ENCODE measurements at places on chromosomes 16 and 17.

GRCh38 chr17:509316-509715, 156.7 kb upstream of the RPH3AL start:
- no peak for DNase-seq

GRCh38 chr17:28773736-28774135, 29.9 kb downstream of the TRAF4 start:
- DNase-seq, result no peak

DNA sequence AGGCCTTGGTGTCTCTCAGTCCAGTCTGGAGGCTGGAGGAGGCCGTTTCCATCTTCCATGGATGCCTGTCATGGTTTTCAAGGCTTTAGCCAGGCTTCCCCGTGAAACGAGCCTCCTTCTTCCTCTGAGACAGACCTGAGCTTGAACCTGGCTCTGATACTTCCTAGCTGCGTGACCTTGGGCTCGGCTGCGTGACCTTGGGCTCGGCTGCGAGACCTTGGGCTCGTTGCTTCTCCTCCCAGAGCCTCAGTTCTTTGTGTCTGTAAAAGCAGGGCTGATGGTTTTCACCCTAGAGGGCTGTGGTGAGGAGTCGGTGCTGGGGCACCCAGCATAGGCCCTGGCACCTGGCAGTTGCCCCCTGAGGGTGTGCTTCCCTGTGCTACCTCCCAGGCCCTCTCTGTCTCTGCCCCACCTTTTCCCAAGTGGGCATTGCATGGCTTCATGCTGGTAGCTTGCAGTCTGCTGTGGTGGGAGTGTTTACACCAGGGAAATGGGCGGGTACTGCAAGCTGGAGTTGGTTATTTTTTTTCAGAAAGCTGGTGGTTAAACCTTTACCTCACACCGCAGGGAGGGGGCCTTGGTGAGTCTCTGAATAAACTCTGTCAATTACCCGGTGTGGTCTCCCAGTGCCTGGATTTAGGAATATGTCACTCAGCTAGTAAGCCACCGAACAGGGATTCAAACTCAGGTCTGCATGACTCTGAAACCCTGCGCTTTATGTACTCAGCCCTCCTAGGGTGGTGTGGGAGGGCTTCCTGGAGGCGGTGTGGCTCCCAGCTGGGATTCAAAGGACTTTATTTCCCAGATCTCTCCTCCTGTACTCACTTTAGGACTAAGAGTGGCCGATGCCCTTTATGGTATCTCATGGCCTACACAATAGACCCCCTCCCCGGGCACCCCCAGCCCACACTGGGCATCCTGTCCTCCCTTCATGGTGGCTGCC, 129.0 kb upstream of the CIBAR2 start:
- no peak for DNase-seq

DNA sequence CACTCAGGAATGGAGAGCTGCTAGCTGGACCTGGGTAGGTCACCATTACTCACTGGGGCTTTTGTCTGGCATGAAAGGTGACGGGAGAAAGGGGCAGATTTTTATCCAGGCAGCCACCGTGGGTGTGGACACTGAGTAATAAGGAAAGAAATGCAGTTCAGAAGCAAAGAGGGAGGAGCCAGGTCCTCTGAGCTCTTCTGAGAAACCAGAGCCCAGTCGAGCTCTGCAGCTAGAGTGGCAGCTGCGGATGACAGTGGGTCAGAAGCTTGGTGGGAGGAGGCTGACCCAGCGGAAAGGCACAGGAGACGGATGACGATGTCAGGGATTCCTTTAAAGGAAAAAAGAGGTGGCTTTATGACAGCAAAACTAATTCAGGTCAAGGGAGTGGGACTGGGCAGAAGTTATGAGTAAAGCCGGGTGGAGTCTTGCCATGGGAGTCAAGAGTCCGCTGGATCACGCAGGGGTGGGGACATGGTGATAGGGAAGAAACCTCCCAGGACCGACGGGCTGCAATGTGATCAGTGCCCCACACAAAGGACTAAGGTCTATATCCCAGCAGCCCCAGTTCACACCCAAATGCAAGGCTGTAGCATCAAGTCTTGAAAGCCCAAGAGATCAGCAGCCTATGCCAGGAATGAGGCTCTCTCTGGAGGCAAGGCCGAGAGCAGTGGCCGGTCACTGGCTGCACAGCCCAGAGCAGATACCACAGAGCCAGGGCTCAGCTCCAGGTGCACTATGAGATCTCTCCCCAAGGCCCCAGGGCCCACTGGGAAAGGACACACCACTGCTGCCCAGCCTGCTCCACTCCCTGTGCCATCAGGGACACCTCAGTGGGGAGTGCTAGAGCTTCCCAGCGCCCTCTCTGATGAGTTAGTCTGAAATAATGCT, 6.3 kb upstream of the MNT start:
- no peak for DNase-seq

DNA sequence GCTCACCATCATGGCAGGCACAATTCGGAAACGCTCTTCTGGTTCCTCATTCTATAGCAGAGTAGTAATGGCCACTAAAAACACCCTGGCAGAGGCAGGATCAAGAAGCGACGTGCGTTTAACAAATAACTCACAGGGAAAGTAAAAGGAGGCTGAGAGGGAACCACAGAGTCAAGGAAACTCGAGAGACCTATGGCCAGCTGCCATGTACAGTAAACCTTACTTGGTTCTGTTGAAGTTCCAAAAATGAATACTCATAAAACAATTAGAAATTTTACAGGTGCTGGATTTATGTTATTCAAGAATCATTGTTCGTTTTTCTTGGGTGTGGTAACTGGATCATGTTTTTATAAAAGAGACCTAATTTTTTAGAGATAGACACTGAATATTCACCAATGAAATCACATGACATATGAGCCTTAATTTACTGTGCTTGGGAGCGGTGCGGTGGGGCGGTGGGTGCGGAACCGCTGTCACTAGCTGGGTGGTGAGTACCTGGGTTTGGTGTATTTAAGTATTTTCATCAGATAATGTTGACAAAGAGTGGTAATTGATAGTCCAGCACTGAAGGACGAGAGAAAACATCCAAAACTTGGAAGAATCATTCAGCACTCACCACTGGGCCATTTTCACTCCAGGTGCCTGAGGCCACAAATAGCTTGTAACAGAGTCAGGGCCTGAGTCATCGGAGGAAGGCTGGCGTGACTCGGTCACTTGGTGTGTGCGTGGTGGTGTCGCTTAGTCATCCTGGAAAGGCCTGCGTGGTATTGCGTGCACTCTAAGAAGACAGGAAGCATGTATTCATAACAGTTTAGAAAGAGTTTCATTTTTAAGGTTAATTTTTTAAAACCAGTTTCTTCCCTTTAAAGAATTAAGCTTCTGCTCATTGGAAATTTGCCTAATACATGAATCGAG, 135.4 kb upstream of the CHMP6 start:
- DNase-seq, result peak; percentile 67

DNA sequence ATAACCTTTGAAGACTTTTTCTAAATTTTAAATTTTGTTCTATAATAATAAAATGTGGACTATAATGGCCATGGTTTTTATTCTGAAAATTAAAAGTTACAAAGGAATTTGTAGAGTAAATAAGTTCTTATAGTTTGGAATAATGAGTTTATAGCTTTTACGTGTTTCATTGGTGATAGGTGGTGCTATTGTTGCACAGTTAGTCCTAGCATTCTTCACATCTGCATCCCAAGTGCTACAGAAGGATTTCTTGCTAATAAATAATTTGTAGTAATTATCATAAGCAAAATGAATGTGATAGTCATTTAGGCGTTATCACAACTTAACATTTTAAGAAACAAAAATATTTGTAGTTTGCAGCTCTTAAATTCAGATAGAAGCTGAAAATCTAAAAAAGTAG, 67.9 kb downstream of the BCAS3 start:
- no peak for DNase-seq

GRCh38 chr17:8447799-8448198, 12.1 kb downstream of the NDEL1 start:
- no peak for DNase-seq

DNA sequence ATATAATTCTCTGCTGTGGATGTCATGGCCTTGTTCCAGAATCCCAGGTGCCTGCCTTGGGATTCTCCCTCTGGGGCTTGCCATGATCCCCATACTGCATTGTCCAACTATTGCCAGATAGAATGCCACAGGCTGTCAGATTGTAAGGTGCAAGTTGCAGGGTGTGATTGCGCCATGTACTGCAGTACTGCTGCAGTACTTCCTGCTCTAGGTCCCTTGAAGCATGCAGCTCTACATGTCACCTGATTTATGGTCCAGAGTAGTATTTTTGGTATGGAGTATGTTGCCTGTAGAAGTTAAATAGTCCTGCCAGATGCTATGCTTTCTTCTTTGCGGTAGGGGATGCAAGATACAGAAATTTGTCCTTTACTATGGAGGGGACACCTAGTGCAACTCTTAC, 7.0 kb upstream of the SLFN5 start:
- no peak for DNase-seq

DNA sequence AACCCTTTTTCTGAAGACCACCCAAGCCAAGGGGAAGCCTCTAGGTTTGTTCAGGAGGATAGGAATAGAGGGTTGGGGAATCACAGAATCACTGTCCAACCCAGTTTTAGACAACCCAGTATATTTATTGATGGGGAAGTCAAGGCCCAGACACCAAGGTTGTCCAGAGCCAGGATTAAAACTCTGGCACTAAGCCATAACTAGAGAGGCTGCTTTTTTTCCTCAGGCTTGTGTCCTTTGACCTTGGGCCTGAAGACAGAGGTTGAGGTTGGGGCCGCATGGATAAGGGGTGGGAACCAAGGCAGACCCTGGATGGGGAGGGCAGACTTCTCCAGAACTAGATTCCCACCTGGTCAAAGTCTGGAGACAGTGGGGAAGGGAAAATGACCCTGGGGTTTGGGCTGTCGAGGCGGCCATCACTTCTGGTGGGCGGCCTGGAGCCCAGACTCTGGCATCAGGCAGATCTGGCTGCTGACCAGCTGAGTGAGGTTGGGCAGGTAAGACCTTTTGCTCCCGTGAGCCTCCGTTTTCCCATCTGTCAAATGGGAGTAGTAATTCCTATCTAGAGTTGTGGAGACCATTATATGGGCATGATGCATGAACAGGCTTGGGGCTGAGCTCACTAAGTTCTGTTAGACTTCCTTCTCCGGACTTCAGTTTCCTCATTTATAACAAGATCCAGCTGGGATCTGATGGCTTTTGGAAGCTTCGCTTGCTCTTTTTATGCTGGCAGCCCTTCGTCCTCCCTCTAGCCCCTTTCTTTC, 17.9 kb downstream of the IGFBP4 start:
- DNase-seq, result no peak

- DNase-seq, result peak; percentile 20
These were observed 275.3 kb downstream of the PARN start for GRCh38 chr16:14354561-14355351.

DNA sequence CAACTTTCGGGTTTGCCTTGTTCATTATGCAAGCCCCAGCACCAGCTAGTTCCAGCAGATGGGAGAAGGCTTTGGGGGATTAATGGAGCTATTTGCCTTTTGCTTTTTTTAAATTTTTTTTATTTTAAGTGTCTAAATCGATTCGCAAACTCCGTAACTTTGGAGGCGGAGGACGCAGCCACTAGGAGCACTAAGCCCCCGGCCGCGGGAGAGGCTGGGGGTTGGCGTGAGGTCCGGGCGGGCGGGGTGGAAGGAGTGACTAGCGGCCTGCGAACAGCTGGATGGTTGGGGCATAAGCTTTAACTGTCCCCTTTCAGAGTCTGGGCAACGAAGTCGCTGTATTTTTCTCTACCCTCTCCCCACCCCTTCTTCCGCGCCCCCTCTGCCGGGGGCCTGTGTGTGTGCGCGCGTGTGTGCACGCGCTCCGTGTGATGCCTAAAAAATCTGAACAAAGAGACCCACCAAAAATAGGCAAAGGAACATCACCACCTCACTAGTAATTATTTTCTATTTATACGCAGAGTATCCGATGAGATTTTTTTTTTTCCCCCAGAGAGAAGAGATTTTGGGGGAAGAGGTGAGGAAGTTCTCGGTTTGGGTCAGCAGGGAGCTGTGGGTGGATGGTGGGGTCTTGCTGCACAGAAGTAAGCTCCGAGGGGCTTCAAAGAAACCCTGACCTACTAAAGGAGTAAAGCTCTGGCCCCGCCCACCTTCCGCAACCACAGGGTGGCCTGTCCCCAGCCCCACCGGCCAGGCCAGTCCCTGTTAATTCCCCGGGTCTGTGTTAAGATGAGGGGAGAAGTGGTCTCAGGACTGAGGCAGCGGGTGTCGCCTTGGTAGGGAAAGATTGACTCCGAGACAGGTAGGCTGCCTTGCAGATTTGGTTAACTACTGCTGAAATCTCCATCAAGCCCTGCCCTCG, 2.3 kb downstream of the SHISA9 start:
- no peak for DNase-seq

DNA sequence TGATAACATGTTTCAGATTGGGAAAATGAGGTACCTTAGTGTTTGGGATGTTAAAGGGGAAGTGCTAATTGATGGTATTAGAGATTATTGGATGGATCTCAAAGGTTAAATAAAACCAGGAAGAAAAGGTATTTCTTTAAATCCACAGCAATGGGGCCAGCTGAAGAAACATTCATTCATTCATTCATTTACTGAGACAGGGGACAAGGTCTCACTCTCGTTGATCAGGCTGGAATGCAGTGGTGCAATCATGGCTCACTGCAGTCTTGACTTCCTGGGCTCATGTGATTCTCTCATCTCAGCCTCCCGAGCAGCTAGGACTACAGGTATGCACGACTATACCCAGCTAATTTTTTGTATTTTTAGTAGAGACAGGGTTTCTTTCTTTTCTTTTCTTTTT, 19.8 kb downstream of the EARS2 start:
- no peak for DNase-seq

DNA sequence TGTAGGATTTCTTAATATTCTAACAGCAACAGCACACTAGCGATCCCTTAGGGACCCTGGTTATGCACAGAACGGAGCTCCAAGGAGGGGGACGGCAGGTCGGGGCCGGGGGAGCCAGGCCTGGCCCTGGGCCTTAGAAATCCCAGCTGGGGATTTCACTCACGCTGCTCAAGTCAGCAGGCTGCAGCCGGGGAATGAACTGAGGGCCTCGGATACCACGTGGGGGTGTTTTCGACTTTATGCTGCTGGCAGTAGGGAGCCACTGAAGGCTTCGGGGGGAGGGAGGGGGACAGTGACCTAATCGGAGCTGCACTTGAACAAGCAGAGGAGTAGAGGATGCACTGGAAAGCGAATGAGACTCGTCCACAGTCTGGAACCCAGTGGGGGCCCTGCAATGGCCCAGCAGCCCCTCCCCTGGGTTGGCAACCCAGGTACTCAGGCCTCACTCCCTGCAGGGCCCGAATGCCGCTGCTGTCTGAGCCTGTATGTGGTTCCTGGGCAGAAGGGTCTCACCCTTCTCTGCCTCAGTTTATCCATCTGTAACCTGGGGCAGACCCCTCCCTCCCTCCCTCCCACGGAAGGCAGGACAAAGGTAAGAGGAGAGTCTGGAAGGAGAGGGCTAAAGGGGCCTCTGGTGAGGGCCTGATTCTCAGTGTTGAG, 53.7 kb downstream of the RPH3AL start:
- DNase-seq, result no peak

DNA sequence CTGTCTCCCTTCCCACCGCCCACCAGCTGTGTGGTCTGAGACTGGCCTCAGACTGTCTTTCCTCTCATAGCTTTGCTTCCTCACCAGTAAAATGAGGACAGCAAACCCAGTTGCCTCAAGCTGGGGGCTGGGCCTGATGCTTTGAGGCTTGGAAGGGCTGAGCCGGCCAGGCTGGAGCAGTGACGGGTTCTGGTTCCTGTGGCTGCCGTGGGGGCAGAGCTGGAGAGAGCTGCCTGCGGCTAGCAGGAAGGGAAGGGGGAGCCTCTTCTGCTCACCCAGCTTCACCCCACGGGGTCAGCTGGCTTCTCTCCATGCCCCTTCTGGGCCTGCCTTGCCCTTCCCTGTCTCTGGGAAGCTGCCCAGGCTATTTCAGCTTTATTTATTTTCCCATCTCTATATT, 23.7 kb downstream of the LASP1 start:
- no peak for DNase-seq

GRCh38 chr17:74936470-74936799, 737 bp downstream of the OTOP3 start:
- DNase-seq, result no peak

Data from activated CD4-positive, alpha-beta T cell treated with anti-CD3 and anti-CD28 coated beads for 24 hours (primary cell).